ENCODE measurements at places on chromosomes 16 and 17.

DNA sequence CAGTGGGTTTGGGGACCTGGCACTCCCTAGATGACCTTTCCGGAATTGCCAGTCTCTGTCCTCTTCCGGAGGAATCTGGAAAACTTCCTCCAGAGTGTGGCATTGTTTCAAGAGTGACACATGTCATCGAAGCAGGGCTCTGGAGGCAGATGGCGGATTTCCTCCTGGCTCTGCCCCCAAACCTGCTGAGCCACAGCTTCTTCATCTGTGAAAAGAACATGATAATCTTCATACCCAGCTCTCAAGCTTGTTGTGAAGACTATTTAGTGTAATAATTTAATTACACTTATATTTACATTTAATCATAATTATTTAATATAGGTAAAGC, 19.7 kb upstream of the TEX2 start:
- DNase-seq: no peak
- no peak overlapping the region for H3K27ac ChIP-seq
- H3K27me3 ChIP-seq: no peaks in the 10 kb centered on the region
- peaks cover 5% of the 10 kb centered on the region for H3K4me1 ChIP-seq
- no peaks in the 10 kb centered on the region for H3K36me3 ChIP-seq

- DNase-seq: no peak
- H3K27me3 ChIP-seq: no peaks in the 10 kb centered on the region
- H3K4me1 ChIP-seq: no peaks in the 10 kb centered on the region
These were observed 21.4 kb downstream of the MARVELD3 start for GRCh38 chr16:71647391-71647790.

GRCh38 chr16:7400117-7400890, 67.7 kb downstream of the RBFOX1 start:
- no peak overlapping the region for H3K4me3 ChIP-seq
- no peak overlapping the region for H3K27ac ChIP-seq
- no peaks in the 10 kb centered on the region for H3K27me3 ChIP-seq
- no peaks in the 10 kb centered on the region for H3K4me1 ChIP-seq
- DNase-seq: no peak

- H3K36me3 ChIP-seq: peaks cover 10% of the 10 kb centered on the region
- H3K27ac ChIP-seq: no peak overlapping the region
- DNase-seq: no peak
These were observed 59.9 kb downstream of the LGALS9 start for GRCh38 chr17:27690882-27691281.

DNA sequence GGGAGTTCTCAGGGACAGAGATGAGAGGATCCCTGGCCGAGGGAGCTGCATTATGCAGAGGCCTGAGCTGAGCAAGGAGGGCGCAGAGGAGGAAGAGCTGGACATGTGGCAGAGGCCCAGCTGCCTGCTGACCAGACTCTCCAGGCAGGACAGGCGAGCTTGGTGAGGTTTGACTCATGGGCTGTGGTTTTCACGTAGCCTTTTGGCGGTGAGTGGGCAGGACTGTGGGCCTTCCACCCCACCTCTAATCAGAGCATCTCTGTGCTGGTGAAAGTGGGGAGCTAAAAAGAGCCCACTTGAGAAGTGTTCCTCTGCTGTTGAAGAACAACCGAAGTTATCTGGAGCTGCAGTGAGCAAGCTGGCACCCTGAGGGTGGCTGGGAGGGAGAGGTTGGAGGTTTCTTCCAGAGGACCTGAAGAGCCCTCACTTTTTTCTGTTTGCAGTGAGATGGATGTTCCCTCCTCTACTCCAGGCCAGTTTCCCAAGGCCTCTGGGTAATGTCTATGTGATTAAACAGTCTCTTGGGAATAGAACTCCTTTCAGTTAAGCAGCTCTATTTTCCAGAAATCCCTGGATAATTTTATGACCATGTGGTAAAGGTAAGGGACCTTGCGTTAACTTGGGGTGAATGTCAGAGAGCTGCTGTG, 11.9 kb downstream of the EPN2 start:
- H3K4me3 ChIP-seq: no peak overlapping the region
- no peak for DNase-seq
- H3K27ac ChIP-seq: no peak overlapping the region
- peaks cover 2% of the 10 kb centered on the region for H3K36me3 ChIP-seq
- H3K27me3 ChIP-seq: peaks cover 8% of the 10 kb centered on the region

DNA sequence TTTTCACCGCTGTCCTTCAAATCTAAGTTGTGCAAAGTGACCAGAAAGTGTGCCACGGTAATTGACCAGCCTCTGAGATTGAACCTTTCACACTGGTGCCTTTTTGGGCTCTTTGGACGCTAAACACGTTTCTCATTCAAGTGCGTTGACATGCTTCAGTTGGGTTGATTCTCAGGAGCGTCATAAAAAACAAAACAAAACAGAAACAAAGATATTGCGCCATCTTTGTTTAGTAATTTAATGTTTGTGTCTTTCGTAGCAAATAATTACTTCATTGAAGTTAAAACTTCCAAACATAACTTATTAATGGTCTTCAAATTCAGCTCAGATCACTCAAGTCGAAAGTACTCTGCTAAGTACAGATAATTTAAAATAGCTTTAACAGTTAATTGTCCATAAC, 80.2 kb downstream of the OR1D5 start:
- no peak overlapping the region for H3K27ac ChIP-seq
- H3K27me3 ChIP-seq: no peaks in the 10 kb centered on the region
- no peak for DNase-seq

- DNase-seq: peak; percentile 88
- H3K27ac ChIP-seq: peak overlapping the region; percentile 77
- H3K27me3 ChIP-seq: no peaks in the 10 kb centered on the region
- H3K36me3 ChIP-seq: peaks cover 12% of the 10 kb centered on the region
- peak overlapping the region; percentile 87 for H3K4me3 ChIP-seq
These were observed 13.0 kb downstream of the SARM1 start for GRCh38 chr17:28384281-28385036.

DNA sequence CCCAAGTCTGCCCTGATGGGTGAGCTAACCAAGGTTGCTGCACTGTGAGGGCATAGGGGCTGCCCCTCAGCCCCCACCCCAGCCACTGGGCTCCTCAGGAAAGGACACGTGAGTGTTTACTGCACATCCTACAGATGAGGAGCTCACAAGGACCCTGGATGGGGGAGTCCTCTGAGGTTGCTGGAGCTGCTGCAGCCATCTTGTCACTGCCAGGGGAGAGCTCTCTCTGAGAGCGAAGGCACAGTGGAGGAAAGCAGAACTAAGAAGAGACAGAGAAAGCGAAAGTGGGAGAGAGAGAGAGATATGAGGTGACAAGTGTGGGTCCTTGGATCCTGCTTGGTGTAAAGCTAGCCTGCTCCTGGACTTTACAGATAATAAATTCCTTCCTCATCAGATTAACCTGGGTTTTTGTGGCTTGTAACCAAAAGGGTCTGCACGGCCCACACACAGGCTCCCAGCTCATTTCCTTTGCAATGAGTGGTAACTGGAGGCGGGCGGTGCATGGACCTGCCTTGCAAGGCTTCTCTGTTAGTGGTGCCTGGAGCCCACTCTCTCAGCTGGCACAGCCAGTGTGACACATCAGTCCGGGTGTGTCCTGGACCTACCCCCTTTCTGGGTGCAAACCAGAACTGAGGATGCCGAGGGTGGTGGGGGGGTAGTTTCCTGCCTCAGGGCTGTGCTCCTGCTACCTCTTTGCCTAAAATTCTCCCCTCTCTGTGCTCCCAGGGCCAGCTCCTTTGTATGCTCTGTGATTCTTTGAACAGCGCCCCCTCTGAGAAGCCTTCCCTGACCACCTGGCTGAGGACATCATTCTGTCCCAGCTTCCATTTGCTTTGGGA, 14.2 kb downstream of the SNX20 start:
- DNase-seq: peak; percentile 83
- peaks cover 30% of the 10 kb centered on the region for H3K36me3 ChIP-seq
- H3K4me1 ChIP-seq: peaks cover 47% of the 10 kb centered on the region
- no peaks in the 10 kb centered on the region for H3K27me3 ChIP-seq

DNA sequence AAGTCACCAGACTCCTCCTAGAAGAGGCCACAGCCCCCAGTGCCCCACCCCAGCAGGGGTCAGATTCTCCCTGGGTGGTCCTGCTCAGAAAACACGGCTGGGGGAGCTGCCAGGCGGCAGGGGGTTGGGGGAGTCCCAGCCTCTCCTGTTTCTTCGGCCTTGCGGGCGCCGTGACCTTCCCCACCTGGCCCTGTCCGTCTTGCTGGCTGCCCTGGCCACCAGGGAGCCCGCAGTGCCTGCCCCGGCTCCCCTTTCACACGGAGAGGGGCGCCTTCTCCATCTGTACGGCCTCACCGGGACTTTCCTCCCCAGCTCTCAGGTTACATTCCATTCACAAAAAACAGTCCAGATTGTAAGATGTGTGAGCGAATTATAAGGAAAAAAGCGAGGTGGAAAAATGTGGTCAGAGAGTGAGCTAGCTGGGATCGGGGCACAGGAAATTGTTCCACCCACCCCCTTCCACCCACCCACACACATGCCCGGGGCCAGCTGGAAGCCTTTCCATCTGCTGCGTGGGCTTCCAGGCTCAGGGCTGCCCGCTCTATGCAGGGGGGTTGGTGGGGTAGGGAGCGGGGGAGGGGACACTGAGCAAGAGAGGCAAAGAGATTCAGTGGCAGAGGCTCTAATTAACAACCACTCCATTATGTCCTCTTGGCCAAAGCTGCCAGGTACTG, 14.6 kb upstream of the CIBAR2 start:
- no peaks in the 10 kb centered on the region for H3K27me3 ChIP-seq
- no peaks in the 10 kb centered on the region for H3K36me3 ChIP-seq
- DNase-seq: no peak

GRCh38 chr16:48102083-48103008, 53.4 kb downstream of the ABCC12 start:
- H3K4me3 ChIP-seq: no peak overlapping the region
- peaks cover 18% of the 10 kb centered on the region for H3K27me3 ChIP-seq

- H3K36me3 ChIP-seq: no peaks in the 10 kb centered on the region
- H3K4me1 ChIP-seq: no peaks in the 10 kb centered on the region
- H3K27me3 ChIP-seq: peaks cover 24% of the 10 kb centered on the region
- DNase-seq: no peak
- H3K4me3 ChIP-seq: no peak overlapping the region
- H3K27ac ChIP-seq: no peak overlapping the region
These were observed 12.9 kb upstream of the MEIOB start for GRCh38 chr16:1884889-1885288.

GRCh38 chr16:86758932-86759331, 180.6 kb downstream of the FOXL1 start:
- H3K27me3 ChIP-seq: peaks cover 29% of the 10 kb centered on the region
- no peak overlapping the region for H3K4me3 ChIP-seq
- no peak for DNase-seq
- no peaks in the 10 kb centered on the region for H3K36me3 ChIP-seq
- H3K4me1 ChIP-seq: peaks cover 6% of the 10 kb centered on the region

DNA sequence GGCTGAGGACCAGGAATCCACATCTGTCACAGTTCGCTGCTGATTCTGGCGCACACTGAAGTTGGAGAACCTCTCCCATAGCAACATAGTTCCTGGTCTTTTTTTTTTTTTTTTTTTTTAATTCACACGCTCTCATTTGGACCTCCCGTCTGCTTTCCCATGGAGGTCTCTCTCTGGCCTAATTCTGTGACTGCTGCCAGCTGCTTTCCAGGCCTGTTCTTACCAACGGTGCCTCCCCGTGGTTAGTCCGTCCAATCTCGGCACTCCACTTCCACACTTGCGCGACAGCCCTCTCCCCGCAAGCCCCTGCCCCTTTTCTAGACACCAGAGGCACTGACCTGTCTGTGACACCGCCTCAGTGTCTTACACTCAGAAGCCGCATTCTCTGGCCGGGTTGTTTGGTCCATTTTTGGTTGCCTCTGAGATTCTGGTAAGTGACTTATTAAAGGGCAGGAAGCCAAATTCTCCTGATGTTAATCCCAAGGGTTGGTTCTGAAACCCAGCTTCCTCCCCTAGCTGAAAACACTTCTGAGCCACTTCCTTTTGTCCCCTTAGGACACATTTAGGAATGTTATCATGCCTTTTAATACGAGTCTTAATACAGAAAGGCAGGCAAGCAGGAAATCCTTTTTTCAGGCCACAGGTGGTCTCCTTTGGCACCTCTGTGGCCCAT, 1.1 kb upstream of the AKTIP start:
- H3K27ac ChIP-seq: peak overlapping the region; percentile 89
- DNase-seq: peak; percentile 61
- H3K27me3 ChIP-seq: no peaks in the 10 kb centered on the region
- peaks cover 44% of the 10 kb centered on the region for H3K4me1 ChIP-seq
- H3K4me3 ChIP-seq: peak overlapping the region; percentile 91

DNA sequence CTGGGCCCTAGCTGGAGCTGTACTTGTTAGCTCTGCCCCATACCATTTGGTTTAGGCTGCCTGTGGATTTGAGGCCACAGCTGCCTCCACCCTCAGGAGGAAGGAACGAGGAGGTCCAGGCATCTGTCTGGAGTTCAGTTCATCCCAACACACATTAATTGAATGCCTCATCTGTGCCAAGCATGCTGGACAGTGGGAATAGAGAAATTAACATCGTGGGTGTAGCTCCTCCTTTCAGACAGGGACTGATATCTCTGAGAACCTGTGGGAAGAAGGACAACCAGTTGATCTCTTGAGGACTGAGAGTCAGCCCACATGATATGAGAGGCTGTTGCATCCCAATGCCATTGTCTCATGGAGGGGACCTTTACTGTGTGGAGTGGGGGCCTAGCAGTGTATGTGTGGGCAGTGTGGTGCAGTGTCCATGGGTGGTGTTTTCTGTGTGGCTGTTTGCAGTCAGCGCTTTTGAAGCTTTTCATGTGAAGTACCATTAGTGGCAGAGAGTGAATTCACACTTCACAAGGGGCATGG, 29.4 kb upstream of the DDX52 start:
- no peaks in the 10 kb centered on the region for H3K4me1 ChIP-seq
- no peak overlapping the region for H3K27ac ChIP-seq
- H3K27me3 ChIP-seq: peaks cover 29% of the 10 kb centered on the region
- DNase-seq: no peak
- no peak overlapping the region for H3K4me3 ChIP-seq

GRCh38 chr17:79045842-79046196, 21.9 kb downstream of the C1QTNF1 start:
- no peaks in the 10 kb centered on the region for H3K27me3 ChIP-seq
- H3K4me3 ChIP-seq: no peak overlapping the region
- no peaks in the 10 kb centered on the region for H3K36me3 ChIP-seq
- H3K27ac ChIP-seq: no peak overlapping the region

GRCh38 chr17:7651097-7651664, 455 bp downstream of the ATP1B2 start:
- H3K27ac ChIP-seq: no peak overlapping the region
- peaks cover 17% of the 10 kb centered on the region for H3K4me1 ChIP-seq
- peak overlapping the region; percentile 54 for H3K4me3 ChIP-seq
- H3K27me3 ChIP-seq: peaks cover 62% of the 10 kb centered on the region

DNA sequence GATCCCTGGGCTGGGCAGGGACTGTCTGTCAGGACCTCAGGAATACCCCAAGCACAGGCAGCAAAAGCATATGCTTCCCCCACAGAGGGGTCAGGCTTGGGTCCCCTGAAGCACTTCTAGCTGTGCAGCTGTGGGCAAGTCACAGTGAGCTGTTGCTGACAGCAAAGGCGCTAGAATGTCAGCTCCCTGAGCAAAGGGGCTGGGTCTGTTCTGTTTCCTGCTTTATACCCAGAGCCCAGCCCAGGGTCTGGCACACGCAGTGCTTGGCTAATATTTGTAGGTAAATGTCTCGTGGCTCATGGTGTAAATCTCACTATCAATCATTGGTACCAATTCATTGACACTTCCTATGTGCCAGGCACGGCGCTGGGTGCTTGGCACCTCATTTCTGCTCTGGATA, 16.6 kb upstream of the MPRIP start:
- no peaks in the 10 kb centered on the region for H3K36me3 ChIP-seq
- no peak overlapping the region for H3K27ac ChIP-seq
- no peaks in the 10 kb centered on the region for H3K4me1 ChIP-seq
- no peak overlapping the region for H3K4me3 ChIP-seq
- no peak for DNase-seq
